Naive thymus-derived CD8-positive, alpha-beta T cell (primary cell): ENCODE measurements at places on chromosomes 13 and 19.

- no peak for DNase-seq
Measured at GRCh38 chr13:98751861-98752466, 508 bp downstream of the SLC15A1 start.

GRCh38 chr19:17311455-17312188 lies 2.3 kb downstream of the DDA1 start:
- no peak for DNase-seq

GRCh38 chr19:49599378-49600295 lies 8.7 kb downstream of the PRR12 start:
- DNase-seq: no peak

- DNase-seq: no peak
Measured at GRCh38 chr19:41411968-41412265, 14.3 kb downstream of the BCKDHA start.

GRCh38 chr19:30669329-30670010 lies 297.3 kb downstream of the ZNF536 start:
- DNase-seq: peak; percentile 28

DNA sequence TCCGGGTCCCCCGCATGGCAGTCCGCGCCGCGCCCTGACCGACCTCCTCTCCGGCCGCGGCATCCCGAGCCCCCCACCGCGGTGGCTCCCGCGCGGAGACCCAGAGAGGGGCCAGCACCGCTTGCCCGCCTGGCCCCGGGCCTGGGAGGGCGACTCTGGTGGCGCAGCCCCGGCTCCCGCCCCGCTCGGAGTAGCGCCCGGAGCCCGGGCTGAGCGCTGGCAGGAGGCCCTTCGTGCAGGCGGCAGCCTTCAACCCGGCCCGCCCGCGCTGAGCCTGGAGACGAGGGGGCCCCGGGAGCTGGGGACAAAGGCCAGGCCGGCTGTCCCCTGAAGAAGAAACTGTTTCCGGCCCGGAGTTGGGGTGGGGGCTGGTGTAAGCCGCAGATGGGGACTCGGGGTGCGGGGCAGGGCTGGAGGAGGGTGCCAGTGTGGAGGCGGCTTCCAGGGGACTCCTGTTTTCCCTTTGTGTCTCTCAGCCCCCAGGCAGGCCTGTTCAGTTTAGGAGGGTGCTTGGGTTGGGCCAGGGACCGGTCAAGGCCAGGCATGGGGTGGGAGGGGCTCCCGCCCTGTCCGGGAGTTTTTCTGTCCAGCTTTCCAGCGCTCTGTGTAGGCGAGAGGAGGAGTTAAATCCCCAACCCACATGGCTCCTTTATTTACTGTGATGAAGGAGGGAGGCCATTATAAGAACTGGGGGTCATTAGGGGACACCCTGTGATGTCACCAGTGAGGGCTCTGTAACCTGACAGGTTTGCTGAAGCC lies 935 bp downstream of the LRP3 start:
- DNase-seq: no peak
